ENCODE measurements at places on chromosomes 11 and 22.

GRCh38 chr11:26753723-26754504 lies 32.1 kb upstream of the SLC5A12 start:
- DNase-seq: peak; percentile 39

- no peak for DNase-seq
Measured at GRCh38 chr11:73478737-73479347, 102.6 kb downstream of the RELT start.

DNA sequence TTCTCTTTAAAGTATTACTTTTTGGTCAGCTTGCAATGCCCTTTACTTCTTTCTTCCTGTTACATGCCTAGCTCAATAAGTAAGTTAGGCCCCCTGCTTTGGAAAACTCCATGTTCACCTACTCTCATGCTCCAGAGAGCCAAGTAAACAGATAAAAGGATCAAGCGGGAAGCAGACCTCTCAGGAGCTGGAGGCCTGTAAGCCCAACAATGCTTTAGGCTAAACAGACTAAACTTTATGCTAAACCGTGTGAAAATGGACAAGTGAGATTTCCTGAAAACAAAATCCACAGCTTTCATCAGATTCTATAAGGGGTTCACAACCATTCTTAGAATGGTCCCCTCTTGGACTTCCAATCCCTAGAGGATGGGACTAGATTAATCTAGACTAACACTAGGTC lies 40.2 kb downstream of the CELF1 start:
- no peak for DNase-seq

- DNase-seq: no peak
Measured at GRCh38 chr22:43343670-43344519, 723 bp upstream of the SCUBE1 start.

DNA sequence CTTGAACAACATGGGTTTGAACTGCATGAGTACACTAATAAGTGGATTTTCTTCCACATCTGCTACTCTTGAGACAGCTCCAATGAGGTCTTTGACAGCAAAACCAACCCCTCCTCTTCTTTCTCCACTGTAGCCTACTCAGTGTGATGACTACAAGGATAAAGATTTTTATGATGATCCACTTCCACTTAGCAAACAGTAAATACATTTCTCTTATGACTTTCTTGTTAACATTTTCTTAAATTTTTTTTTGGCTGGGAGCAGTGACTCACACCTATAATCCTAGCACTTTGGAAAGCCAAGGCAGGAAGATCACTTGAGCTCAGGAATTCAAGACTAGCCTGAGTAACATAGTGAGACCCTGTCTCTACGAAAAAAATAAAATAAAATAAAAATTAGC lies 9.9 kb upstream of the EIF4G2 start:
- peak; percentile 44 for DNase-seq

GRCh38 chr22:47631571-47632102 lies 869.2 kb downstream of the TBC1D22A start:
- DNase-seq: no peak

DNA sequence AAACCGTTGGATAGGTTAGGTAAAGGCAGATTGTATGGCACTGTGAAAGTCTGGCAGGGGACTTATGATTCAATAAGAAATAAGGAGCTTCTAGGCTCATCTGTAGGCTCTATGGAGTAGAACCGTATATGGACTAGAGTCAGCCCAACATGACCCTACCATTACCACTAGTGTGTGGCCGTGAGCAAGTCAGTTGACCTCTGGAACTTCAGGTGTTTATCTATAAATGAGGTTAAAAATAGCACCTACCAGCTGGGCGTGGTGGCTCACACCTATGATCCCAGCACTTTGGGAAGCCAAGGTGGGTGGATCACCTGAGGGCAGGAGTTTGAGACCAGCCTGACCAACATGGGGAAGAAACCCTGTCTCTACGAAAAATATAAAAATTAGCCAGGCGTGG lies 4.4 kb downstream of the HINFP start:
- DNase-seq: no peak

- no peak for DNase-seq
Measured at GRCh38 chr11:37076866-37077265, 478.8 kb upstream of the RAG2 start.

- no peak for DNase-seq
Measured at GRCh38 chr11:116445108-116446047, 327.4 kb downstream of the BUD13 start.

DNA sequence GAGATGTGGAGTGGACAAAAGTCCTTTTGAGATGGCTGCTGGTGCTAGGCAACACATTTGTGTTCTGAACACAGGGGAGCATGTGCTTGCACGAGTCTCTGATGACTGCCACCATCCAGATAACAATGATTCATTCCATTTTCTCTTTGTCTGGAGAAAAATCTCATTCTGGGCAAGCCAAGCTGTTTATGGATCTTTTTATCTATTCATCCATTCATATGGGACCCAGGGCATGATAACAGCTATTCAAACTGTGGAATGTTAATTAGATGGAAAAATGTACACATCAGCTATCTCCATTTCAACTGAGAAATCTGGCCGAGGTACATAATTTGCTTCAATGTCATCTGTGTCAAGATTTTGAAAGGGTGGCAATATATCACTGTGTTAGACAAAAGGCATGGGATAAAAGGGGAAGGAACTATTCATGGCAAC lies 117.5 kb upstream of the ZBED5 start:
- no peak for DNase-seq
